Stimulated activated naive CD8-positive, alpha-beta T cell treated with anti-CD3 and anti-CD28 coated beads, Interleukin-15, amount 100 ng/mL, for 72 hours (primary cell): ENCODE measurements at places on chromosomes 4 and X.

DNA sequence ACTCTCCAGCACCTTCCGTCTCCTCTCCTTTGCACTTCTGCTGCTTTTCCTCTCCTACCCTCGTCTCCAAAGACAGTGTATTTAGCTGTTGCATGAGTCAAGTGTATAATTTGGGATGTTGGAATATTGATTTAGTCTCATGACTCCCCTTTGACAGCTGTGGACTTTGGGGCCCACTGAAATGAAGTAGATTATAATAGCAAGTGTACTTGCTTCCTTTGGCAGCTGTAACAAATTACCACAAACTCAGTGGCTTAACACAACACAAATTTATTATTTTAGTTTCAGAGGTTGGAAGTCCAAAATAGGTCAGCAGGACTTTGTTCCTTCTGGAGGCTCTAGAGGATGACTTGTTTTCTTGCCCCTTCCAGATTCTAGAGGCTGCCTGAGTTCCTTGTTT is 29.5 kb upstream of the MSL3 start:
- no peak for DNase-seq

- DNase-seq = no peak
Measured at GRCh38 chr4:150006197-150006596, 72.0 kb upstream of the DCLK2 start.

DNA sequence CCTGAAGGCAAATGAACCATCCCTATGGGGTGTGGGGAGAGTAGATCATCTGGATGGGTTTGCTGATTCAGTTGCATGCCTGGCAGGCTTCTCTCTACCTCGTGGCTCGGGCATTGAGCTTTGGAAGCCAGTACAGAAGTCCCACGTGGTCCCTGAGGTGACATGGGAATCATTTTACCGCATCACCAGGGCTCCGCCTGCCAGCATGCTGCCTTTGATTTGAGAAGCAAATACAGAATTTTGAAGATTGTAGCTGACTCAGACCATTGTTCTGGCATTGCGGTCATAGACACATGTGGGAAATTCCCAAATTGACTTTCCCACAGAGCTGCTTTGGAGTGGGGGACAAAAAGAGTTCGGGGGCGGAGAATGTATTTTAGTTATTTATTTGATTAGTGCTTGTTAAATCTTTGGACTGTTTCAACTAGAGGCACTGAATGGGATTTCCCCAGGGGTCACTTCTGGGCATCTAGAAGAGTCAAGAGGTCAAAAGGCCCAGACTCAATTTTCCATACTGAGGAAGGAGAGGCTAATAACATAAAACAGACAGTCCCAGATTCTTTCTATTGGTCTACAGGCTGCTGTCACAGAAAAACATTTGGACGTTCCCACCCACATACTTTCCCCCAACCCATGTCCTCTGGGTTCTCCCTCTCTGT is 79.3 kb downstream of the NHSL2 start:
- DNase-seq = no peak

GRCh38 chr4:47031751-47032404 is 511 bp downstream of the GABRB1 start:
- no peak for DNase-seq

GRCh38 chr4:106314960-106315359 is 1.0 kb downstream of the TBCK start:
- no peak for DNase-seq

GRCh38 chr4:1050486-1051213 is 39.2 kb downstream of the FGFRL1 start:
- DNase-seq = peak; percentile 7

GRCh38 chr4:42293967-42294813 is 103.1 kb upstream of the SHISA3 start:
- DNase-seq = no peak

DNA sequence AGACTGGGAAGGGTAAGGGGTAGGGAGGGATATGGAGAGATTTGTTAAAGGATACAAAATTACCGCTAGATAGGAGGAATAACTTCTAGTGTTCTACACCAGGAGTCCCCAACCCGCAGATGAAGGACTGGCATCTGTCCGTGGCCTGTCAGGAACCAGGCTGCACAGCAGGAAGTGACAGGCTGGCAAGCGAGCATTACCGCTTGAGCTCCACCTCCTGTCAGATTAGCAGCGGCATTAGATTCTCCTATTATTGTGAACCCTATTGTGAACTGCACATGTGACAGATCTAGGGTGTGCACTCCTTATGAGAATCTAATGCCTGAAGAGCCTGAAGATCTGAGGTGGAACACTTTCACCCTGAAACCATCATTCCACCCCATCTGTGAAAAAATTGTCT is 27.9 kb upstream of the BBS7 start:
- peak; percentile 15 for DNase-seq

DNA sequence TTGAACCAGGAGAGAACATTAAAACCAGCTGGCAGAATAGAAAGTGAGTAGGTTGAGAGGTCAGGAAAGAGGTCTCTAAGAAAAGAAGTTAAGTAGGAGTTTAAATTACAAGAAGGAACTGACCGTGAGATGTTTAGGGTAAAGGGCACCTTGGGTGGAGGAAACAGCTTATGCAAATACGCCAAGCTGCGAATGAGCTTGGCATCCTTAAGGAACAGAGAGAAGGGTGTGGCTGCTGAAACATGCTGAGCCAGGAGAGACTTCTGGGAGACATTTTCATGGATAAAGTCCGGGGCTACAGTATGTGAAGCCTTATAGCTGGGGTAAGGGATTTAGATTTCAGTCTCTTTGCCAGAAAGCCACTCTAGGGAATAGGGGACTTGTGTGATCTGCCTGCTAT is 249.1 kb downstream of the KCNIP4 start:
- DNase-seq = no peak

DNA sequence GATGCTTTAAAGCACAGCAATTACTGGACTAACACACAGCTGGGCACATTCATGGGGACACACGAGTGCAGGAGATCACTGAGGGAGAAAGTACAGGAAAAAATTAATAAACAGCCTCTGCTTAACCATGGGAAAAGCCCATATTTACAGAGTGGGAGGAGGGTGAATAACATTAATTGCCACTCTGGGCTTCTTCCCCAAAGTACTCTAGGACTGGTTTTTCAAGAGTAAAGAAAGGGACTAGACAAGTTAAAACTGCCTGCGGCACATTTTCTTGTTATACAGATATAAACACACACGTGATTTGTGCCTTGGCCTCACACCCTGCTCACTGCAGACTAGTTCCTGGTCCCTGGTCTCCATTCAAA is 179.7 kb upstream of the TET2 start:
- DNase-seq = peak; percentile 10

DNA sequence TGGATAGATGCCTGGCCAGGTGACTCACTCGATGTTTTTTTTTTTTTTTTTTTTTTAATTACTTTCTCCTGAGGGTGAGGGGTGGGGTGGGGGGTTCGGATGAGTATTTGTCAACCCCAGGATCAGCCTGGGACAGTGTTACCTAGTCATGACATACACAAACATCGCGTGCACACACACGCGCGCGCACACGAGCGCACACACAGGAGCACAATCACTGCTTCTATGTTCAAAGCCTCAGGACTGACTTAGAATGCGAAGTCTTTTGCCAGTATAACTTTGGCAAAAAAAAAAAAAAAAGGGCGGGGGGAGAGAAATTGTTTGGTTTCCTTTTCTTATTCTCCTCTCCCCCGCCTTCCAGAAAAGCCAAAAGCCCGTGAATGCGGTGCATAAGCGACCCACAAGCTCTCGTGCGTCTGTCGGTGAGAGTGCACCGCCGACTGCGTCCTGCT is 115.0 kb upstream of the TEX13C start:
- no peak for DNase-seq

DNA sequence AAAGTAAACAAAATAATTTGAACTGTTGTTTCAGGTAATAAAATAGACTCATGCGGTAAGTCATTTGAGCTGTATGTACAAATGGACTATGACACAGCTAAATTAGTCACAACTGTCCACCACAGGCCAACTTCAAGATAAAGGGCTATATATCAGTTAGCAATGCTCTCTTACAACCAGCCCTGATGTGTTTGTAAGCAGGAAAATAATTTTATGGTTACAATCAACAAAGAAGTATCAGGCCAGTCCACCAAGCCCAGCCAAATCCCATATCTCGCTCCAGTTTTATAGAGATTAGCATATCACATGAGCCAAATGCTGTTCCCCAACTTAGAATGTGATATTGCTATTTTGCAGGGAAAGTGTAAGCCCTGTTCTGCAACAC is 511 bp upstream of the DUSP21 start:
- no peak for DNase-seq

GRCh38 chr4:126431049-126431448 is 1116.3 kb downstream of the FAT4 start:
- no peak for DNase-seq

DNA sequence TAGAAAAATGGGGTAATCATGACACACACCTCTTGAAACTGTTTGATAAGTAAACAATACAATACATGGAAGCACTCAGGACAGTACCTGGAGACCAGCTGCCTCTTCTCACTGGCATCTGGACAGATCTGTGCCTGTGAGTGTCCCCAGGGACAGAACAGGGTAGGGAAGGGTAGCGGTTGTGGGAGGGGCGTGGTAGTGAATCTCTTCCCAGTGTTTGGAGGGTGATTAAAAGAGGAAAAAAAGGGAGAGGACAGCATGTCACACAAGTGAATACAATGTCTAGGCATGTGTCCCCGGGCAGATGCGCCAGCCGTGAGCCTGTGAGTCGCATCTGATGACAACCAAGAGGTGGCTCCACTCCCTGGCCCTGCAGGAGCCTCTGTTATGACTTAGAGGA is 138.8 kb upstream of the MSX1 start:
- DNase-seq = no peak

- DNase-seq = no peak
Measured at GRCh38 chrX:153064061-153064460, 7.8 kb downstream of the PNMA3 start.

DNA sequence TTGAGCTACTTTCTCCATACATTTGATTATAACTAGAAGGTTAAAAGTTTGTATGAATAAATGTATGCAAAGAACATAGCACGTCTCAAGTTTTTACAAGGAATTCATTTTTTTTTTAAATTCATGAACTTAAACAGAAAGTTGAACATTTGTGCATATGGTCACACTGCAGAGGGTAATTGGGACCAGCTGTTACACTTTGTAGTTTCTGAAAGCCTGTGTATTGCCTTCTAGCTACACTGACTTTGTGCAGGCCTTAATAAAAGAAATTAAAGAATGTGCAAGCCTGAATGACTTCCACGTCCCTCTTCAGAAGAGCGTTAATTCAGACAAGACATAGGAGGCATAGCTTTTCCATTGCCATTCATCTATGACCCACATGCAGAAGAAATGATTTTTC is 153.1 kb upstream of the PCDH18 start:
- DNase-seq = no peak

GRCh38 chrX:11739776-11740175 is 18.3 kb upstream of the MSL3 start:
- DNase-seq = no peak

DNA sequence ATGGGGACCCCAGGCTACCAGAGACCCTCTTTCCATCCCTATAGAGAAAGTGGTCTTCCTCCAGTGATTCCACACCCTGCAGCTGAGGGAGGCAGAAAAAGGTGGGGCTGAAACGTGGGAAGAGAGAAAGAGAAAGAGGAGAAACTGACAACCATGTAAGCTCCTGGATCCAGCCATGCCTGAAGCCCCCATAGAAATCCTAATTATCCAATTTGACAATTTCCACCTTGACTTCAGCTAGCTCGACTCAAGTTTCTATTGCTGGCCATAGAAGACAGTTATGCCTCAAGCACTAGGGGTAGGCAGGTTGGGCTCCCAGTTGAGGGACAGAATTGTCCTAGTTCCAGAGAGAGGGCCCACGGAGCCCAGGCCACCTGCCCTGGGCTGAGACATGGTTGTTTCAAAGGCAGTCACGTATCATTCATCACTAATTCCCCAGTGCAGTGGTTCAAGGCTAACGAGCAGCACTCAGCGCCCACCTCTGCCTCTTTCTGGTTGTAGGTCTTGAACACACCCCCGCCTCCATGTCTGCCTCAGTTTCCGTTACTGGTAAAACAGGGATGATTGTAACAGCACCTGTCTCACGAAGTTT is 39.8 kb upstream of the ASMTL start:
- no peak for DNase-seq

GRCh38 chr4:79027656-79028055 is 88.4 kb upstream of the PAQR3 start:
- no peak for DNase-seq

DNA sequence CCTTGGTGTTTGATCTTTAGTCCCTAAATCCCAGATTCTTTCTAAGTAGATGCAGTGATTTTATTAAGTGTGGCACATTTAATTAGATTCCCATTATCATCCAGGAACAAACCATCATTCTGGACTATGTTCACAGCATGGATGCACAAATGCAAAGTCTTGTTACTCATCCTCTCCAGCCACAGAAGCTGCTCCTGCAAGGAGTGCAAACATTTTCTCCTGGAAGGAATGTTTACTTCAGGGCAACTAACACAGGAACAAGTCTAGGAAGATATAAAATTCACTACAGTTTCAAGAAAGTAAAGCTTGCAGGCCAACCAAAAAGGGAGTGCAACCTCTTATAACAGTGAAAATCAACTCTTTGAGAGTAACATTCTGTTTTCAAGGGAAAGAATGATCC is 106.0 kb downstream of the IQCM start:
- no peak for DNase-seq

DNA sequence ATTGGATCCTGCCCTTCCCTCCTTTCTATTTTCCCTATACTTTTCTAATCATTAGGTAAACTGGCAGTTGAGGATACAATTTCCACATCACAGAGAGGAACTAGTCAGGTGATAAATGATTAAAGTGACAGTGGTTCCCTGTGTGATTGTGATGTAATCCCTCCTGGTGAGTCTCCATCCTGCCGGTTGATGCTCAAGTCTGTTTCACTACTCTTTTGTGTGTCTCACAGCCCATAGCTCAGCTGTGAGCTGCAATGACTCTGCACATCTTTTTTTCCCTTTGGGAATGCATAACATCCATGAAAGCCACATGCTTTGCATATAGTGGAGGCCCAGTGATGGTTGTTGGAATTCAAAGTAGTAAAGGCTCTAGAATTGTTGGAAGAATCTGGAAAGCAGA is 60.4 kb downstream of the CCNI start:
- DNase-seq = no peak

DNA sequence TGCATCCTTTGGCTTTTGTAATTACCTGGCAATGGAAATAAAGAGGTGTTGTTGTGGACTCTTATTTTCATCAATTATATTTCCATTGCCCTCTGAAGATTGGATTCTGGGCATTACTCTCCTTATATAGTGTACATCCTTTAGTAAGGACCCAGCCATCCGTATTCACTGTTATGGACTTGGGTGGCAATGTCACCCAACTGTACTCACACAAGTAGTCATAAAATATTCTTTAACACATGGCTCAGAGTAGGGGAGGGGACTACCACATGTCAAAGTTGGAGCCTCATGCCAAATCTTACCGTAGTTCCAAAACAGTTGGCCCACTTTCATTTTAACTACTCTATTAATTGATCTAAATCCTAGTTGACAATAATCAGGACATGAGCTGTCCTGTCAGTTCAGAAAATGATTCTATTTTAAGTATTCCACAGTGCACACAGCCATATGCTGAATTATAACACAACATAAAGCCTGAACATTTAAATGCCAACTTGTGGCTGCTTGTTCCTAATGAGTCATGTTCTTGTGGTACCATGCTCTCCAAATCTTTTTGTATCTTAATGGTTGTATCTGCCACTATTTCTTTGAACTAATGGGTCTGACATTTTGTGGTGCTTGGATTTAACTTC is 4.9 kb downstream of the FRAS1 start:
- no peak for DNase-seq

GRCh38 chr4:127400731-127401346 is 231.9 kb upstream of the INTU start:
- peak; percentile 25 for DNase-seq

- DNase-seq = no peak
Measured at GRCh38 chr4:147913137-147913536, 181.2 kb downstream of the ARHGAP10 start.

- DNase-seq = no peak
Measured at GRCh38 chr4:151315212-151315886, 10.1 kb downstream of the SH3D19 start.
